ENCODE measurements at places on chromosomes 4 and X.

- no peak for DNase-seq
Observed at GRCh38 chr4:52010986-52011385, 9.2 kb downstream of the LRRC66 start.

- DNase-seq: no peak
Observed at GRCh38 chr4:7765666-7766065, 174.0 kb downstream of the AFAP1 start.

- DNase-seq: no peak
Observed at GRCh38 chr4:74206088-74206825, 48.3 kb downstream of the MTHFD2L start.

- DNase-seq: no peak
Observed at GRCh38 chr4:180587379-180587778, 1655.8 kb upstream of the TENM3 start.

DNA sequence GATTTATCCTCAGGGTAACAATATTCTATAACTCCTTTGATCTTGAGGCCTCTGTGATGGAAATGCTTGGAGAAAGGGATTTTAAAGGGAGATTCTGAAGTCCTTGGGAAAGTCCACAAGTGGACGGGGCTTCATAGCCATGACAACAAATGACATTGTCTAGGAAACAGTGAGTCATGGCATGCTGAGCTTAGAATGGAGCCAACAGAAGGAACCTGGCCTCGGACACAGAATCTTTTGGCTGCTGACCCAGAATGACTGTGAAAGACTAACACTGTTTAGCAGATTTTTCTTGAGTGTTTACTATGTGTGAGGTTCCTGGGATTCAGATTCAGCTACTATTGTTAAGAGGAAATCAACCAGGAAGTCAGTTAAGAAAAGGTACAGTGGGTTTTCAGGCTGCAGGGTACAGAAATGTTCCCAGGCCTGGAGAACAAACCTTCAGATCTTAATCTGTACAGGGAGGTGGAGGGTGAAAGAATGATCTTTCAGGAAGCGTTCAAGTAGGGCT is 18.1 kb upstream of the CXCL2 start:
- DNase-seq: peak; percentile 96

- no peak for DNase-seq
Observed at GRCh38 chr4:116499-116898, 7.8 kb upstream of the ZNF718 start.

DNA sequence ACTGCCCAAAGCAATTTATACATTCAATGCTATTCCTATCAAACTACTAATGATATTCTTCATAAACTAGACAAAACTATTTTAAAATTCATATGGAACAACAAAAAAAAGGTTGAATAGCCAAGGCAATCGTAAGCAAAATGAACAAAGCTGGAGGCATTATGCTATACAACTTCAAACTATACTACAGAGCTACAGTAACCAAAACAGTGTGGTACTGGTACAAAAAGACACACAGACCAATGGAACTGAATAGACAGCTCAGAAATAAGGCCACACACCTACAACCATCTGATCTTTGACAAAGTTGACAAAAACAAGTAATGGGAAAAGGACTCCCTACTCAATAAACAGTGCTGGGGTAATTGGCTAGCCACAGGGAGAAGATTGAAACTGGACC is 67.0 kb downstream of the FGF16 start:
- no peak for DNase-seq

DNA sequence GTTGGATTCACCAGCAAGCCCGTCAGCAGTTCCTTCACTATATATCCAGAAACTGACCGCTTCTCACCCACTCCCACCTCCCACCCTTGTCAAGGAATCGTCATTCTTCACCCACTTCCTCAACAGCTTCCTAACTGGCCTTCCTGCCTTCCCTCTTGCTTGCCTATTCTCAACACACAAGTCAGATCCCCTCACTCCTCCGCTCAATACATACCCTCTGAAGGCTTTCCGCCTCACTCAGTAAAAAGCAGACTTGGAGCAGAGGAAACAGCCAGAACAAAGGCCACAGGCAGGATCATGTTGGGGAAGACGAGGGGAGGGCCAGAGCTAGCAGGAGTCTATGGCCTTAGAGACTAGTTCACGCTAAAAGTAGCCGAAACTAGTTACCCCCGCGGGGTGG is 23.7 kb downstream of the RWDD4 start:
- no peak for DNase-seq

DNA sequence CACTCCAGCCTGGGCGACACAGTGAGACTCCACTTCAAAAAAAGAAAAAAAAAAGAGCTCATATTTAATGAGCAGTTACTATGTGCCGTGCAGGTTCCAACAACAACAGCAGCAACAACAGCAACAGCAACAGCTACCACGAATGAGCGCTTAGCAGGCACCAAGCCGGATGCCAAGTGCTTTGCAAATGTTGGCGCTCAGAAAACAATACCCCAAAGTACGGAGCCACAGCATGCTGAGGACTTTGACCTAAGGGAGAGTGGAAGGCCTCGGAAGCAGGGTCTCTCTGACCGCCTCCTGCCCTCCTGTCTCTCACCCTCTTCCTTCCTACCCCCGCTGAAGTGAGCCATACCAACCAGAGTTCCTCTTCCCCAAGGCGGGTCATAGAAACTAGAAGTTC is 102.2 kb upstream of the AFAP1 start:
- DNase-seq: no peak

GRCh38 chr4:76275486-76276124 is 24.1 kb downstream of the FAM47E start:
- DNase-seq: no peak

GRCh38 chrX:42952621-42953020 is 174.7 kb upstream of the PPP1R2C start:
- no peak for DNase-seq

DNA sequence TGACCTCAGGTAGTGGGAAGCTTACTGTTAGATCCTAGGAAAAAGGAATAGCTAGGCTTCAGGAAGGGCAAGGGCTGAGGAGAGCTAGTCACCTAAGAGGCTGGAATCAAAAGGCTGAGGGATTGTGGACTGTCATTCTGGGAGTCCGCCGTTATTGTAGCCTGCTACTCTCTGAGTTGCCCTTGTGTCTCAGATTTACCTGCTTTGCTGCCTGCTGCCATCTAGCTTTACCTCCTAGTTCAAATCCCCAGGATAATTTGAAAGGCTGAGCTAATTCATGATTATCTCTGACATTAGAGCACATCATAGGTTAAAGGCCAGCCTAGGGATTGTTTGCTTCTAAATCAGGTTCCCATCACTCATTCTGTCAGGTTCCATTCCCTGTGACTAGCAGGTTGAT is 120.2 kb downstream of the FHIP1A start:
- no peak for DNase-seq

GRCh38 chr4:20172070-20172760 is 79.5 kb upstream of the SLIT2 start:
- DNase-seq: peak; percentile 42

DNA sequence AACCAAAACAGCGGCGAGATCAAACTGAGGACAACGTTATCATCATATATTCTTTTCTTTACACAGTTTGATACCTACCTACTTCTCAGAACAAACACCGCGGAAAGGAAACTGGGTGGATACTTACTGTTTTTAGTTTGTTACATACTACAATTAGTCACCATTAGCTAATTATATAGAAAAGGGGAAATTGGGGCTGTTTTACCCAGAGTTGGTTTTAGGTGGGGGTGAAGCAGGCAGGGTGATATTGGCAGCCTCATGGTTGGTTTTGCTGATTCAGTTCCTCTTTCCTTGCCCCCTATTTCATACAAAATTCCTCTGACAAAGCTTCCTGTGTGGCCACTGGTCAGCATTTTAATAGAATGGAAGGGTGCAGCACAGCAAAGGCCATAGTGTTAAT is 77.8 kb downstream of the SORBS2 start:
- DNase-seq: no peak

GRCh38 chr4:182250446-182250845 is 7.2 kb downstream of the TENM3 start:
- no peak for DNase-seq

DNA sequence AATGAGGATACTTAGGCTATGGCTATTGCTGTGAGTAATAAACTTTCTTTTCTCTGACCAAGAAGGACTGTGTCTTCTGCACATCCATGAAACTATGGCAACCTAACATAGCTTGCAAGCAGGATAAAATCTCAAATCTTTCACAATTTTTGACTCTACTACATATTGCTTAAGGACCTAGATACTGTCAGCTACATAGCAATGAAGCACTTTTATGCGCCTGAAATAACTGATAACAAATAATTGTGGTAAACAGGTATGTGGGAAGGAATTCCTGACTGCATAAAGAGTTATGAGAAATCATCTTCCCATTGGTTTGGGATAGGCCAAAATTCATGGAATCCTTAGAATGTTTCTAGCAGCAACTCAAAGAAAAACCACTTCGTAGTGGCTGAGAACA is 41.2 kb upstream of the PDGFC start:
- peak; percentile 44 for DNase-seq

GRCh38 chr4:16157609-16158503 is 68.4 kb downstream of the TAPT1 start:
- DNase-seq: no peak

DNA sequence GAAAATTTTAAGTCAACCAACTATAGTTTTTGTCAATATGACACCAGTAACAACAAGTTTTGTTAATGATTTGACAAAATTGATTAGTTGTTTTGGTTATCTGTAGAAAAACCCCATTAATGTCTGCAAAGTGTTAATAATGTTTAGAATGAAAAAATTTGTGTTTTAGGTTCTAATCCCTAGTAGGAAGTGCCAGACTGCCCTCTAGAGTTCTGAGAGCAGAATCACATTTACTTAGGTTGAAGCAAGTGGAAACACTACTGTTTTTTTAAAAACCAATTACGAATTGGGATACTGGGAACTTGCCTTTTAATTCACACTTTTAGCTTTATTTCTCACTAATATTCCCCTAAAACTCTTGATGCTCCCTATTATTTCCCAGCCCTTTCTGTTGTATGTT is 101.1 kb upstream of the CYLC1 start:
- DNase-seq: no peak

DNA sequence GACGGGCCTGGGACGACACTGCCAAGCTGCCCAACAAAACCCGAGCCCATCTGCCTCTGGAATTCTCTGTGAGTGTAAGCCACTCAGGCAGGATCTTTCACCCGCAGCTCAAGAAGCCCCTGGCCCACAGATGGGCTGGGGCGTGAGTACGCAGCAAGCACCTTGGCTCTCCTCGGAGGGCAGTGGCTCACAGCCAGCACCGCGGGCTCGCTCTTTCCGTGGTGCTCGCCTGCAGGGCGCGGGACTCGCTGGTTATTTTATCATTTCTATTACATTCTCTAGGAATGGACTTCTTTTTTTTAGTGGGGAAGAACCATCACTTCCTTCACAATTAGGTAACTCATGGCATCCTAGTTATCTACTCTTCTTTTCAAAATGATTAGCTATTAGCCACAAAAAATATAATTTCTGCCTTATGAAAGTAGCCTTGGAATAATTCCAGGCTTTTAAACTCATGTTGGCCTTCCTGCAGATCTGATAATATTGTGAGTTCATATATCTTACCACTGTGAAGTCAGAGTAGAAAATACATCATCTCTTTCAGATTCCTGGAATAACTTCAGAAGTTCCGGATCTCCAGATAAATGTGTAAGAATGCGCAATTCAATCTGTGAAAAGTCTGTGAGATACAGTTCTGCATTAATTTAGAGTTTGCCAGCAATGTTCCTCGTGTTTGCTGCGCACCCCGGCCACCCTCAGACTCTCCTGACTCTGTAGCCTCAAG is 68.6 kb downstream of the NAT8L start:
- no peak for DNase-seq

DNA sequence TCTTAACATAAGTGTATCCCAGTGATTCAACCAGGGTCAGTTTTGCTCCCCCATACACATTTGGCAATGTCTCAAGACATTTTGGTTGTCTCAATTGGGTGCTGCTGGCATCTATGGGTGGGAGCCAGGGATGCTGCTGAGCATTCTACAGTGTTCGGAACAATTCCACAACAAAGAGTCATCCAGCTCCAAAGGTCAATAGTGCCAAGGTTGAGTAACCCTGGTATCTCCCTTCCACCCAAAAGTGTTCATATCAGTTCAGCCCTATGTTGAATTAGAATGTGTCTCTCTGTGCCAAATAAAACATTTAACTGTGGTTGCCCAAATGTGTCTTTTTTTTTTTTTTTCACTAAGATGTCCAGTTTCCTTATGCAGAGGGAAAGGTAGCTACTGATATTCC is 129.4 kb upstream of the RAI2 start:
- no peak for DNase-seq

DNA sequence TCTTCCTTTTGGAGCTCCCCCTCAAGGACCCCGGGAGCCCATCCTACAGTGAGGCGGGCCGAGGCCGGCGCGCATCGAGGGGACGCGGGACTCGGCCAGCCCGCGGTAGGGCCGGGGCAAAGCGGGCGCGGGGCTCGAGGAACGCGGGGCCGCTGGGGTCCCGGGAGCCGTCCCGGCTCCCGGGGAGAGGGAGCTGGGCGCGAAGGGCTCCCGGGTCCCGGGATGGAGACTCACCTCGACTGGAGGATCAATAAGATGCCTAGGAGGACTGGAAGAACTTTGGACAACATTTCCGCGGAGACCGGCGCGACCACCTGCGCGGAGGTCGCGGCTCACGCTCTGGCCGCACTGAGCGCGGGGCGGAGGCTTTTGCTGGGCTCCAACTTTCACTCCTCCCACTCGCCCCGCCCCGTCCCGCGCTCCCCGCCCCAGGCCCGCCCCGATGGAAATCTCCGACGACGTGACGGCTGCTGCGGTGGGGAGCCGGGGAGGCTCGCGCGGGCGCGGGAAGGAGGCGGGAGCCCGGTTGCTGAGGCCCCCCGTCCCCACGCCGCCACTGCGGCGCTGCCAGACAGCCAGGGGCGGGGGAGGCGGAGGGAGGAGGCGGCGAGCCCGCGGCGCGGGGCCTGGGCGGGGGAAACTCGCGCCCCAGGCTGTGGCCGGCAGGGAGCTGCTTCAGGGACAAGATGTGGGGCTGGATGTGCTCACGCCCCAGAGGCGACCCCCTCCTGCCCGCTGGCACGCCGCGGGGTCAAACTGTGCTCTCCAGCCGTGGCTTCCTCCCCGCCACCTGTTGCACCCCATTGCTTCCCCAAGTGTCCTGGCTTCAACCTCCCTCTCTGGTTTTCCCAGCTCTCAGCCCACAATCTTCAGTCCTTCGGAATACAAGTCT is at the start of gene GABRE:
GABRE (minus strand) TSS at position 341 of the 892 bp plus-strand sequence; CDS start at position 290, 51 bp downstream.
- DNase-seq: no peak

DNA sequence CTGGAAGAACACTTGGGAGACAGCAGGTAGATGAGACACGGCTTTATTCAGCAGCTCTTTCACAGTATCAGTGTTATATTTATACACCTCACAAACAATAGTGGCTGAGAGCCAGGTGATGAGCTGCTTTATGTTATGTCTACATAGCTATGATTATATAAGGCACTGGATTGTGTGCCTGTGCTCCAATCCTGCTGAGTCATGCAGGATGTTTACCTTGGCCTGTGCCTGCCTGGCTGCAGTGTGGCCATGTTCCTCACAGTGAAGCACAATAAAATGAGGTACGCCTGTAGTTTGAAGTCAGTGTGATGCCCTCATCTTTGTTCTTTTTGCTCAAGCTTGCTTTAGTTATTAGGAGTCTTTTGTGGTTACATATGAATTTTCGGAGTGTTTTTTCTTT is 31.3 kb downstream of the CXCL13 start:
- DNase-seq: peak; percentile 16

DNA sequence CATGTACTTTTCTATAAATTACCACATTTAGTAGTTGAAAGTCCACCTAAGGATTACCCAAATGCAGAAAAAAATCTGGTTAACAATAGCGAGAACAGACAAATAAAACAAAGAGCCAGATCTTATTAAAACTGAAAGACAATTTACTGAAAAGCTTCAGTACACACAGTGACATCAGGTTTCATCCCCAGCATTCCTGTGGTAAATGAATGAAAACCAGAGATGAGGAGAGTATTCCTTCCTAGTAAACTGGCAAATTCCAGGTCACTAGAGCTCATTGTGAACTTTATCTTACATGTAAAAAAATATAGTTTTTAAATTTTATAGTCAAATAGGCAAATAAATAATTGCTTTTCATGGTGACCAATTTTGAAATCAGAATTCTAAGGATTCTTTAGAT is 1290.5 kb downstream of the ADGRL3 start:
- no peak for DNase-seq
